H4 (cell line): ENCODE measurements at places on chromosomes 1 and 21. TPM values are rescaled to one million over a fixed set of nuclear protein-coding genes. Genes with fewer than 3 reads are reported as not detected.

DNA sequence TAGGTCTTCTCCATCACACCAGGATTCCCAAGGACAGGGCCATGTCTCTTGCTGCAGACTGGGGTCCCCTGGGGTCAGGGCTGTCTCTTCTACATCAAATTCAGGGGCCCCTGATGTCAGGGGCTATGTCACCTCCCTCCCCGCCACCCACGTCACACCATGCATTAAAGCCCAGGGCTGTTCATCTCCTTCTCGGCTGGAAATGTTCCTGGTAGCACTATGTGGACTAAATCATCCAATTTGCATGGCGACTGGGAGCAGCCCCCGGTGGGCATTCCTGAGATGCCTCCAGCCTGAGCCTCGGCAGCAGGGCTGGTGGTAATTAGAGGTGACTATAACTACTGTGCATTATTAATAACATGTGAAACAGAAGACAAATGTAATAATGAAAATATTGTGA lies 151.7 kb upstream of the HMGB4 start:
- no peak for DNase-seq

IFNLR1 gene
- 0.21 and 0.90 TPM in 2 replicates for total RNA-seq

DNA sequence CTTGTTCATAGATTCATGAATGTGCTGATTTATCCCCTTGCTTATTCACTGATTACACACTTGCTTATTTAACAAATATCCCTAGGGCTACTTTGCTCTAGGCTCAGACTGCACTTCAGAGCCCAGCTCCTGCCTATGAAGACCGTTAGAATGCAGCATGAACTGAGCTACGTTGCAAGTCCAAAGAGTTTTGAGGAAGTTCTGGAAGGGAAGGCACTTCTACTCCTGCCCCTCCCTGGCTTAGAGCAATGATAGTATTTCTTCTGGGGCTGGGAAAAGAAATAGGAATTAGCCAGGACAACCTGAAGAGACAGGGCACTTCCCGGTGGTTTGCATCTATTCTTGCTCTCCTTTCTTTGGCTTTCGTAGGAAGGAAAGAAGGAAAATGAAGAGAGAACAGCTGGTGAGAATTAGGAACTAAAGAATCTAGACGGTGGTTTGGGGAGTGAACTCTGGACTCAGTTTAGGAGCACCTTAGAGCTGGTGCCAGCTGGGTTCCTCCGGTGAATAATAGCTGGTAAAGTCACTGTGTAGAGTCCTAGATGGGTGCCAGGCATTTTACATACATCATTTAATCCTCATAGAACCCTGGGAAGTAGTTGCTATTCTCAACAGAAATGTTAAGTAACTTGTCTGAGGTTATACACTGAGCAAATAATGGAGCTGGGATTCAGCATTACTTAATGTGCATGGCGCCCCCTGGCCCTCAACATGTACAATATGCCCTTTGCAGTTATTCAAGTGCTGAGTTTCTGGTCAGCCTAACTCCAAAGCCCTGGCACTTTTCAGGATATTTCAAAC lies 65.9 kb downstream of the NDUFS5 start:
- peak; percentile 77 for DNase-seq

- DNase-seq, result peak; percentile 34
These were observed 69.6 kb upstream of the LRRC8B start for GRCh38 chr1:89454845-89455521.

- DNase-seq, result peak; percentile 70
These were observed 2.5 kb upstream of the SAMD11 start for GRCh38 chr1:921011-921837.

GRCh38 chr1:56291374-56291919 lies 287.9 kb downstream of the PLPP3 start:
- DNase-seq, result no peak

DNA sequence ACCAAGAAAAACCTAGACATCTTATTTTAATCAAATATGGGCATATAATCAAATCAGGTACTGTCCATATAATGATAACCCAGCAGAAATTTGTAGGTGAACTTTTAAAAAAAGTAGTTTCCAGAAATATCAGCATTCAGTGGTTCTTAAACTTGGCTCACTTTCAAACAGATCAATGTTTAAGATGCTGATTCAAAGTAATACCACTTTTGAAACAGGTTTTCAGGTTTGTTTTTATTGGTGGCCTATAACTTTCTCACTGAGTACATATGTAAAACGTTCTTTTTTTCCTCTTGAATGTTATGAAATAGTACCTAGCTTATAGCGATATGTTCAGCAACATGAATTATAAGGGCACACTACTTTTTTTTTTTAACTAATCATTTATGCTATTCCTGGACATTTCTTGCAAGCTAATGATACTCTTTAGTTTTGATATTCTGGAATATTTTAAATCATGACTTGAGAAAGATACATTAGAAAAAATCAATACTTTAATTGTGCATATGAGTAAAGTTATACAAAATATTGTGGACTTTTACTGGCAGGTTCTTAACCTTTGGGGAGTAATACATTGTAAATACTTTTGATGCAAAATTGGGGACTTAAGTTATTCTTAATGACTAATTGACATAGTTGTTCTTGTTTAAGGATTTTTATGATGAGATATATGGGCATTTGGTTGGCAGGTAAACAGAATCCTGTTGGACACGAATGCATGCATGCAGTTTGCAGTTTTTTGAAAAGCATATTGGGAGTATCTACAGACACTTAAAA lies 3.0 kb downstream of the NFIA start:
- DNase-seq, result no peak

DNA sequence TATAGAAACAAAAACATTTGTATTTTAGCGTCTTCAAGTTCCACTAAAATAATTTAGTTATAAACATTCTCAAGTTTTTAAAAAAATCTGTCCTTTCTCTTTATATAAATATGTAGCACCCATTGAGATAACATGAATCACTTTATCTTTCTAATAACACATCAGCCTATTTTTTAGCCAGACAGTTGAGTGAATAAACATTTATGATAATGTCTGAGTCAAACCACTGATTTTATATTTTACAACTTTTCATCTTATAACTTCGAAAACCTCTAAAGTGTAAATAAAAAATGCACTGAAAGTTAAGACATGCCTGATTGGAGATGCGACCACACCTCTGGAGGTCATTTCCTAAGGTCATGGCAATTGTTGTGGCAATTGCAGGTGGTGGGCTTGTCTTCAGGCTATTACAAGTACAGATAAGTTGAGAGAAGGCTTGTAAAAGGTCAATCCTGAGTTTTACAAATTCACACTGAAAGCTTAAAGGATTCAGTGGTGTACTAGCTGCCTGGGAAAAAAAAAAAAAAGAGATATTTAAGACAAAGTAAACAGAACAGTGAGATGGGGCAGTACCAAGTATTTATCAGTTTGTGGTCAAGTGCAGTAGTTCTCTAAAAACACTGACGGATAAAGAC lies 67.0 kb downstream of the INTS7 start:
- DNase-seq, result no peak

ACKR1 gene
- not detected in 2 replicates for total RNA-seq

- DNase-seq, result no peak
These were observed 8.0 kb upstream of the OR2M3 start for GRCh38 chr1:248189026-248189425.

GRCh38 chr1:172826096-172826741 lies 167.3 kb downstream of the FASLG start:
- peak; percentile 85 for DNase-seq

HPDL gene
- total RNA-seq, result not detected in 2 replicates

DNA sequence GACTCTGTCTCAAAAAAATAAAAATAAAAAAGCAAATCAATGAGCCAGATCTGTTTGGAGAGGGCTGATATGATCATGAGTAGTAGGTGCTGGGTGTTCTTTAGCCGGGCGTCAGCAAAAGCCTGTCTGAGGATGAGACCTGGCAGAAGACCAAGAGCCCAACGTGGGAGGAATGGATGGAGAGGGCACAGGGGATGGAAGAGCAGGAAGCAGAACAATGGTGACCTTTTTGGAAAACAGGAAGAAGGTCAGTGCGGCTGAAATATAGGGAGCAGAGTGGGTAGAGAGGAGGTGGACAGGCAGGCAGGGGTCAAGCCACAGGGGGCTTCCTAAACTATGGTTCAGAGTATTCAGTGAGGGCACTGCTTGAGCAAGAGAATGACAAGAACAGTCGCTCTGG lies 30.9 kb downstream of the VWA5B1 start:
- no peak for DNase-seq

ESPN gene
- not detected in 2 replicates for total RNA-seq
